ENCODE measurements at places on chromosomes 4 and X.

DNA sequence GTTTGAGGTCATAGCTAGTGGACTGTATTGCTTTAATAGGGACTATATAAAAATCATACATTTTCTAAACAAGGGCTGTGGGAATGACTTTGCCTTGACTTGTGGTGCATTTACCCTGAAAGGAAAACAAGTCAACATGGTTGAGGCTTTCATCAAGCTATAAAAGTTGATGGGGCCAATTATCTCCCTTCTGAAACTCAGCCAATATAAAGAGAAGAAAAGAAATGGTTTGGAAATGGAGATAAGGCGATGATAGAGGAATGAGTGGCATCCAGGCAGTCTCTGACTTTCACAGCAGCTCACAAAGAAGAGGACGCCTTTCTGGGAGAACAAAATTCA lies 118.7 kb downstream of the SMARCA1 start:
- no peak for DNase-seq

- DNase-seq, result no peak
Measured at GRCh38 chr4:31192341-31192740, 472.2 kb downstream of the PCDH7 start.

- no peak for DNase-seq
Measured at GRCh38 chr4:2591189-2591588, 54.7 kb downstream of the FAM193A start.

DNA sequence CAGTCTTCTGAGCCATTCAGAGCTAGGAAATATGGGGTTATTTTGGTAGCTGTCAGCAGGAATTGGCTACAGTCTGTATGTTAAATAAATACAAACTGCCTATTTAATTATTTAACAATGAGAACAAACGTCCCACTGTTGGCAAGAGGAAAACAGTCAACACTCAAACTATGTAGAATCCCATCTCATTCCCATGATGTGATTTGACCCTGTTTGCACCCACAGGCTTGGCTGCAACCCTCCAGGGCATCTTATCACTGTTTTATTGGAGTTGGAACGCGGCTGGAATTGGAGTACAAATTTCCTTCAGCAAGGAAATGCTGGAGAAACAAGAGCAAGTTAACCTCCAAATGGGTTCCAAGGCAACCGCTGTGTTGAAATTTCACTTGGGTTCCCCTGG lies 124.0 kb downstream of the KIT start:
- no peak for DNase-seq

- peak; percentile 67 for DNase-seq
Measured at GRCh38 chrX:15946783-15947580, 92.4 kb upstream of the AP1S2 start.

- DNase-seq, result no peak
Measured at GRCh38 chrX:154019633-154020528, at the start of gene IRAK1. Gene IRAK1, minus strand, starts transcription at chrX:154019902. Its CDS starts 90 bp downstream, at chrX:154019812.

- DNase-seq, result peak; percentile 97
Measured at GRCh38 chr4:158051401-158052235, 121.2 kb downstream of the GASK1B start.

DNA sequence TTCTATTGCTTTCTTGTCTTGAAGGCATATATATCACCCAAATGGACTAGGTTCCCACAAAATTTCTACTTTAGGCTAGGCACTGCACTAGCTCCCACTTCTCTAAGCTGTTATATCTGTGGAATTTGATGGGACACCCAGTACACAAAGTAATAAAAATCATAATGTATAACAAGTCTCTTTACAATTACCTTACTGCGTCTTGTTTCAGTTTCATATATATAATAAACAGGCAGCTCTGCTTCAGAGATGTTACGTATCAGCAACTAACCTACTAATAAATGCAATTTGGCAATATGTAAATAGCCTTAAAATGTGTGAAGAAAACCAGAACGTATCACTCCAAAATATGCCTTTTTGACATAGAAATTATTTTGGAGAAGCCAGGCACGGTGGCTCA lies 42.0 kb upstream of the UGDH start:
- DNase-seq, result no peak

GRCh38 chrX:11992271-11992670 lies 146.0 kb upstream of the FRMPD4 start:
- DNase-seq, result no peak

- DNase-seq, result no peak
Measured at GRCh38 chr4:89299153-89299791, 8.3 kb downstream of the GPRIN3 start.

DNA sequence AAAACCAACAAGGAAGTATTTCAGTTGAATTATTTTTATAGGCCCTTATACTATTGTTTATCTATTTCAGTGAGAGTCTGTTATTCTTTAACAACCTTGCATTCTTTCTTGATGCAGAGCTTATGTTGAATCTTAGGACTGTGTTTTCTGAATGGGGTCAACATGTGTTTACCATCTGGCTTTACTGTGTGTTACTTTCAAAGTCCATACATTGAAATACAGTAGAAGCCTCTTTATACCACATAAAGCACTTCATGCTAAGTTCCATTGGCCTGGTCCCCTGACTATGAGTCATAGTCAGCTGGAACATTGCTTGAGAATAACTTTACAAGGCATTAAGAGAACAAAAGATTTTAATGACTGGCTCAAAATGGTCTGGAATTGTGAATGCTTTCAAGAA lies 152.6 kb downstream of the GASK1B start:
- DNase-seq, result peak; percentile 87

DNA sequence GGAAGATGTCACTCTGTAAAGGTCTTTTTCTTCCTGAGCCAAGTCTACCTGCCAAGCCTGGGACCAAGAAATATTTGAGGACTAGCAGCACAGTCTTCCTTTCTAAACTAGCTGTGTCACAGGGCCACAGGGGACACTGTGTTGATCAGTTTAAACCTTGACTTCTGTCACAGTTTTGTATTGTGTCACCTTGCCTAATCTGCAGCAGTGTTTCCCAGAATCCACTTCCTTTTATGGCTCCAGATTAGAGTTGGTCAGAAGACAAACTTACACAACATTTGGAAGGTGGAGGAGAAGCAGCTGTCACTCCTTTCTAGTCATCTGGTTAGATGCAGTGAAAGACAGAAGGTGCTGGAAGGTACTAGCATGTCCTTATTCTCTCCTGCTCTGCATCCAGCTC lies 143.1 kb upstream of the BCOR start:
- no peak for DNase-seq

DNA sequence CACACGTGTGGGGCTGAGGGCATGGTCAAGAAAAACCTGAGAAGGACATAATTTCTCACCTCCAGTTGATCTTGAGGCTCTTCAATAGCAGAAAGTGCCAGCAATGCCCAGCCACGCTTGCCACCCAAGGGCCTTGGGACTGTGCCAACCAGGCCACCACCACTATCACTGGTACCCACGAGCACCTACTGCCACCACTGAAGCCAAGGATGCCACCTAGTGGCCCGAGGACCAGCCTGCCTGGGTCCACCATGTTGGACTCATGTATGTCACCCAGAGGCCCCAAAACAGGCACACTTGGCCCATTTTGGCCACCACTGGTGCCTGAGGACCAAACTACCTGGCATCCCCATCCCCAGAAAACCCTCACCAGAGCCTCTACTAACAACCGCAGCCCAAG lies 191.8 kb downstream of the ADAM29 start:
- DNase-seq, result no peak

DNA sequence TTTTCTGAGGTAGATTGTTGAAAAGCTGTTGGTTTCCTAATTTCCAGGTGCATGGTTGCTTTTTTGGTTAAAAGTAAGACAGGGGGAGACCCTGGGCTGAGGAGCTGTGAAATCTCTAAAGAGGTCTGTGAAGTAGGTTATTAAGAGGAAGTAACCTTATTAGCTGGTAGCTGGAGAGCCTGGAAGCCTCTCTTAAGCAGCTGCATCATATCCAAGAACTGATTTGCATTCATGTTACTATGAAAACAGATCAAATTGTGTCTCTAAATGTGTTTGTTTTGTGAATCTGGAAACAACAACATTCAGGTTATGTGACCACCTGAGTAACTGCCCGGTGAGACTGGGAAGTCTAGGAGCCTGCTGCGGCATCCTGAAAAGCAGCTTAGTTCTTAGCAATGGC lies 54.1 kb downstream of the ARHGAP10 start:
- DNase-seq, result no peak

GRCh38 chrX:119177278-119177677 lies 49.7 kb upstream of the KIAA1210 start:
- DNase-seq, result no peak

GRCh38 chr4:22264261-22264660 lies 251.6 kb downstream of the ADGRA3 start:
- no peak for DNase-seq

GRCh38 chr4:76271248-76271647 lies 19.7 kb downstream of the FAM47E start:
- no peak for DNase-seq

DNA sequence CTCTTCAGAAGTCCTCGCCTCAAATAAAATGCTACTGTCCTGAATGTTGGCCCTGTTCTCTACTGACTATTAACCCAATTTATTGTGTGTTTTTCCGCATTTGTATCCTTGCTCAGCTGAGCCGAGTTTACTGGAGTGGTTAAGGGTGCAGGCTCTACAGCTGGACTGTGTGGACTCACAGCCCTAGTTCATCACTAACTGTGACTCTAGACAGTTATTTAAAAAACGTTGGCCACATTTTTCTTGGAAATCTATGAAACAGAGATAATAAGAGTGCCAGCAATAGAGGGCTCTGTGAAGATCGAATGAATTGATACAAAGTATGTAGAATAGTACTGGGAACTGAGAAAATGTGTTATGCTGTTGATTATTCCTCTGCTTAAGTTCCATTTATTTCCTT lies 2.9 kb upstream of the GUF1 start:
- DNase-seq, result no peak

DNA sequence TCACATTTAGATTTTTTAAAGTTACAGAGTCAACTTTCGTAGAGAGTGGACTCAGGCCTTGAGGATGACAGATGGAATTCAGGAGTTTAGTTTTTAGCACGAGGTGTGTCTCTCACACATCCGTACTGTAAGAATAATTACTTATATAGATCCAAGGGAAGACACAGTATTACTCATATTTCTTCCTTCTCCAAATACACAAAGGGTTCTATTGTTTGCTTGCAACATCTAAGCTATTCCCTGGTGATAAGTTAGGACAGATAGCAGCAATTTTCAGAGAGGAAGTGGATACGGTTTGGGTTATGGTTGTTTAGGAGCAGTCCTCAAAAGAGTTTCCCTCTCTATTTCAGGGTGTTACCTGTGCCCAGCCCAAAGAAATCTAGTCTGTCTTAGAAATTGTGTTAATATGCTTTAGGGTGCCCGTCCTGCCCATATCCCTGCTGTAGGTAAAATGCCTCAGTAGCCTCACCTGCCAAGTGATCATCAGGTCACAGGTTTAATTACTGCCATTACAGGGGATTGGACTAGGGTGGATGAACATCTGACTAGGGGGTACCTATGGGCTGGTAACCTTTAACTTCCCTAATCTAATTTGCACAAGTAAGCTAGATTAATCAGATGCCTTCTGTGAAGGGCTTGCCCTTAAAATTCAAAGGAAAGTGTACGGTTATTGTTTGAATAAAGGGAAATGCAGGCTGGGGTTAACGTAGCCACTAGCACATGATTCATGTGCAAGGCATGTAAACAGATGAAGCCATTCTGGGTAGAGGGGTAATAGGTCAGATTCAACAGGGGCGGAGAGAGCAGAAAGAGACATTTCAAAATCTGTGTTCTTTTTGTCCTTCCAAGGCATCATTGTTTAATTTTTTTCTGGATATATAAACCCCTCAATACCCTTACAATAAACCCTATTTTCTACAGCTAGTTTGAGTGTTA lies 8.7 kb upstream of the PPP3CA start:
- DNase-seq, result peak; percentile 65

GRCh38 chr4:165539801-165540200 lies 161.0 kb downstream of the CPE start:
- DNase-seq, result no peak

DNA sequence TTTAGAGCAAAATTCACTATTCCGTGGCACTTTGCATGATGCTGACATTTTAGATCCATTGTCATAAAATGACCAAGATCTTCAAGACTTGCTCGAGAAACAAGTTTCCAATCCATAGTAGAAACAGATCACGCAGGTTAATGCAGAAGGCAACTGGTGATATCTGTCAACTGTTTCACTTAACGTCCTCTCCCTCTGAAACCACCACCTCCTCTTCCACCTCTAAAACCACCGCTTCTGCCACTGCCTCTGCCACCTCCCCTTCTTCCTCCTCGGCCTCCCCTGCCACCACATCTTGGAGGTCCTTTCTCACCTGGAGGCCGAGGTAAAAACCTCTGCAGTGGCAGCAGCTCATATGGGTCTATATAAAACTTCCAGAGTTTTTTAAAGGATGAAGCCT lies 84.6 kb upstream of the IRF2 start:
- no peak for DNase-seq

DNA sequence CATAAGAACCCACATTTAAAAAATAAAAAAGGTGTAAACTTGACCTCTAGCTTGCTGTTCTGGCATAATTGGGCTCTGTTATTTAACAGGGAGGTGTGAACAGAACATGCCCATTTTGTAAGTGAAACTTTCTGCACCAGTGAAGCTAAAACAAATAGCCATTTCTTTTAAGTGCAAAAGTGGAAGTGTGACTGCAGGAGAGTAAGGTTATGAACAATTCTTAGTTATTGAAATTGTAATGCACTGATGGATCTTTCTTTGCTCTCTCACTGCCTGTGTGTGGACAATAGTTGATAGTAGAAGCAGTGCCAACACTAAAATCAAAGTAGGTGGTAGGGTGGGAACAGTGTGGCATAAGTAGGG lies 12.6 kb downstream of the P2RY10 start:
- DNase-seq, result no peak

DNA sequence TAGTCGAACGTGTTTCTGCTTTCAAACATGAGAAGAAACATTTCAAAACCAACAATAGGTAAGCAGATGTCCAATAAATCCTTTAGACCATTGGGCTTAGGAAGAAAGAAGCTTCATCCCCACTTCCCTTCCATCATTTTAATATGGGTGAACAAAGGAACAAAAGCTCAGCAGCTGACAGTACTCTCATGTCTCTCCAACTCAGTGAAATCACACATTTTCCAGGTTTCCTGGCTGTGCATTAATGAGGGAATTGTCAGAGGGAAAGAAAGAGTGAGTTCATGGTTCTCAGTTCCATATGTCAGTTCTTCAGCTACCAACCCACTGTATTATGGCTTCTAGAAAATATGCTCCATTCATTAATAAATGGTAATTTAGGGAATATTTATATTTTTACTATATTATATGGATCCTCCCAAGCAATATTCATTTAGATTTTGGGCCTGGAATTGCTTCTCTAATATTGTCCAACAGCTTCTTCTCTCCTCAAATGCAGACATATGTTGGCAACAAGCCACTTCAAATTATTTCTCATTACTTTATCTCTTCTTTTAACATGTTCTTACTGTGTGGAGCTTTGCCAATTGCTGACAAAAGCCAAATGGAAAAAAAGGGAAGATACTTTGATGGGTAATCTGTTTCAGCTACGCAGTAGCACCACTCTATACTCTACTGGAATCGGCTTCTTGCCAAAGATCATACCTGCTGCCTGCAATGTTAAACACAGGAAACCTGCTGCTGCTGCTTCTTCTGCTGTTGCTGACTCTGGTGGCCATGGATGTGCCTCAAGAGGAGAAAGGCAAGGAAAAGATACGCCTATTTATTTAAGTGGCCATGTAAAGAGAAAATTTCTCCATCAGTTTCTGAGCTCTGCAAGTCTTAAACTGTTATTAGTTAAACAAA lies 1757.6 kb downstream of the ARAP2 start:
- no peak for DNase-seq

GRCh38 chr4:74159143-74159709 lies 1.3 kb downstream of the MTHFD2L start:
- DNase-seq, result peak; percentile 23

GRCh38 chr4:136573460-136573859 lies 958.8 kb downstream of the PCDH18 start:
- no peak for DNase-seq

- DNase-seq, result no peak
Measured at GRCh38 chrX:40177489-40177888, 79.7 kb upstream of the BCOR start.

GRCh38 chrX:11266573-11267003 lies 26.6 kb upstream of the AMELX start:
- DNase-seq, result no peak
